ENCODE measurements at places on chromosomes 5 and 9.

GRCh38 chr9:71620746-71621145 is 147.6 kb downstream of the CEMIP2 start:
- H3K27me3 ChIP-seq, result peaks cover 5% of the 10 kb centered on the region
- H3K4me3 ChIP-seq, result no peak overlapping the region
- no peaks in the 10 kb centered on the region for H3K4me1 ChIP-seq
- no peak overlapping the region for H3K27ac ChIP-seq

DNA sequence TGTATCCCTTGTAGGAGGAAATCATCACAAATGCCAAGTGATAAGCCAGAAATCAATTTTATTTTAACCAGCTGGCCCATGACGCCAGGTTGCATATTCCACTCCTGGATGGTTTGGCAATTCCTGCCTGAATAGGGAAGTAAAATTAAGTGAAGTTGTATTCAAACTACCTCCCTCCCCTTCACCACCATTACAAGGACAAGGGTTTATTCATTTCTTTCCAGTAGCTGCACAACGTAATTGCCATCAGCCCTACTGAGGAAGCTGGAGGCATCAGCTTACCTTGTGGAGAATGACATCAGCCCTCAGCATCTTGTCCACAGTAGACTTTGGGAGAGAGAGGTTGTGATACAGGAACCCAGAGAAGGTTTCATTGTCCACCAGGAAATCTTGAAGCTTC is 66.6 kb downstream of the ABCA1 start:
- peaks cover 10% of the 10 kb centered on the region for H3K4me1 ChIP-seq
- H3K27me3 ChIP-seq, result no peaks in the 10 kb centered on the region
- DNase-seq, result no peak

DNA sequence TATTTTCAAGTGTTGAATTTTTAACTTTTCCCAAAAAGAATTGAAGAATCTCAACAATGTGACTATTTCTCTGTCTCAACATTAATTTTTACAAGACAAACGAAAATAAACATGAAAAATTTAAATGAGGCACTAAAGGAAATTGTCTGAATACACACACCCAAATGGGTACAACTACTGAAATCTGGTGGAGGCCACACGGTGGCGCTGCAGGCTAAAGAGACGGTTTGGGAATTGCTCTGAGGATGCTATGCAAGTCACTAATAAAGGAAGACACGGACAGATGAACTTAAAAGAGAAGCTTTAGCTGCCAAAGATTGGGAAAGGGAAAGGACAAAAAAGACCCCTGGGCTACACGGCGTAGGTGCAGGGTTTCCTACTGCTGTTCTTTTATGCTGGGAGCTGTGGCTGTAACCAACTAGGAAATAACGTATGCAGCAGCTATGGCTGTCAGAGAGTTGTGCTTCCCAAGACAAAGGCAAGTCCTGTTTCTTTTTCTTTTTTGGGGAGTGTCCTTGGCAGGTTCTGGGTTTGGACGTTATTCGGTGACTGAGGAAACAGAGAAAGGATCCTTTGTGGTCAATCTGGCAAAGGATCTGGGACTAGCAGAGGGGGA is at the start of gene PCDHB10:
TSS of gene PCDHB10 (plus strand) at position 244 of the 616 bp plus-strand sequence. CDS start at position 444, 200 bp downstream.
- no peak within 1 kb of the TSS for H3K4me3 ChIP-seq
- no peak within 1 kb of the TSS for H3K27ac ChIP-seq

GRCh38 chr5:54904425-54904824 is 81.0 kb downstream of the ESM1 start:
- peaks cover 4% of the 10 kb centered on the region for H3K4me1 ChIP-seq
- H3K4me3 ChIP-seq, result no peak overlapping the region
- H3K27ac ChIP-seq, result no peak overlapping the region

- H3K4me3 ChIP-seq, result no peak overlapping the region
- peaks cover 2% of the 10 kb centered on the region for H3K27me3 ChIP-seq
- H3K4me1 ChIP-seq, result no peaks in the 10 kb centered on the region
- H3K36me3 ChIP-seq, result no peaks in the 10 kb centered on the region
- no peak for DNase-seq
Measured at GRCh38 chr5:113106821-113107220, 130.2 kb downstream of the DCP2 start.

DNA sequence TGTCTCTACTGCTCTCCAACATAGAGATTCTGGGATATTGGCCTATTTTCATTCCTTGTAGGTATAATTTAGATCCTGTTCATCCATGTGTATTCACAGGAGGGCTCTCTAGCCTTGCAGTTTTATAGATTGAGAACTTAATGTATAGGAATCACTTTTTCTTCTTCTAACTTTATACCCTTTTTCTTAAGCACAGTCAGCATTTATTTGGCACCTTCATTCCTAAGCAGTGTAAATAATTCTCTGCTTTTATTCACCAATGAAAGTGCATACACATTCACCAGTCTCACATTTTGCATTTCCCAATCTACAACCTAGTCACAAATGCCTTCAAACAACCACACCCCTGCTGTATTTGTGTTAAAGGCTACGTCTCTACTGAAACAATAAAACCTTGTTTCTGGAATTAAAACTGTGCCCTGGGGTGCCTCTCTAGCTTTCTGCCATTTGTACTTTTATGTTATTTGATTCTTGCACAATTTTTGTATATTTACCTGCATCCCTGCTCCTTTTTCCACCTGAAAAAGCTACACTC is 49.3 kb downstream of the NREP start:
- H3K4me3 ChIP-seq, result no peak overlapping the region
- no peak for DNase-seq
- no peak overlapping the region for H3K27ac ChIP-seq

DNA sequence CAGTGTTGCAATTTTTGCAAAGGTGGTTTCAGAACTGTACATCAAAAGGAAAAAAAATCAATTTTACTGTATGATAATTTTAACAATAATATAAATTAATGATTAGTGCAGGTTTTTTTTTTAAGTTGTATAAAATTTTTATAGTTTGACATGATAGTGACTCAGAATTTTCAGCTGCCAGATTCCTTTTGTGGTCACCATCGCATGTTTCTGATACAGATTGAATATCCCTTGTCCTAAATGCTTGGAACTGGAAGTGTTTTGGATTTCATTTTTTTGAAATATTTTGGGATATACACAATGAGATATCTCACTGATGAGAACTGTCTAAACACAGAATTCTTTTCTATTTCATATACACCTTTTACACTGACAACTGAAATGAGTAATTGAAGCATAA is 361.3 kb downstream of the RAB3C start:
- no peak overlapping the region for H3K4me3 ChIP-seq
- H3K27ac ChIP-seq, result no peak overlapping the region

- no peak overlapping the region for H3K27ac ChIP-seq
- H3K4me3 ChIP-seq, result no peak overlapping the region
- H3K4me1 ChIP-seq, result no peaks in the 10 kb centered on the region
- DNase-seq, result no peak
Measured at GRCh38 chr5:136020383-136021015, 8.3 kb upstream of the TGFBI start.

DNA sequence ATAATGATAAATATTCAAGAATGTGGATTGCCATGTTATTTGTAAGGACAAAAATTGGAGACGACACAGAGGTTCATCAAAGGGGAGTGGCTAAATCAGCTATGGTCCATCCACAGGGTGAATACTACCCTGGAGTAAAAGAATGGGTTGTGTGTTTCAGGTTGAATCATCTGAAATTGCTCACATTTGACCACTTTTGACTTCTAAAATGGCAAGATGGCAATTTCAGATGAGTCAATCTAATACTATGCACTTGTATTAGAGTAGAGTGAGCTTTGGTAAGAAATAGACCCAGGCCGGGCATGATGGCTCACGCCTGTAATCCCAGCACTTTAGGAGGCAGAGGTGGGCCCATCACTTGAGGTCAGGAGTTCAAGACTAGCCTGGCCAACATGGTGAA is 131.8 kb downstream of the GAPVD1 start:
- H3K27ac ChIP-seq, result no peak overlapping the region
- H3K4me1 ChIP-seq, result no peaks in the 10 kb centered on the region
- H3K36me3 ChIP-seq, result no peaks in the 10 kb centered on the region
- H3K27me3 ChIP-seq, result peaks cover 2% of the 10 kb centered on the region
- no peak overlapping the region for H3K4me3 ChIP-seq

DNA sequence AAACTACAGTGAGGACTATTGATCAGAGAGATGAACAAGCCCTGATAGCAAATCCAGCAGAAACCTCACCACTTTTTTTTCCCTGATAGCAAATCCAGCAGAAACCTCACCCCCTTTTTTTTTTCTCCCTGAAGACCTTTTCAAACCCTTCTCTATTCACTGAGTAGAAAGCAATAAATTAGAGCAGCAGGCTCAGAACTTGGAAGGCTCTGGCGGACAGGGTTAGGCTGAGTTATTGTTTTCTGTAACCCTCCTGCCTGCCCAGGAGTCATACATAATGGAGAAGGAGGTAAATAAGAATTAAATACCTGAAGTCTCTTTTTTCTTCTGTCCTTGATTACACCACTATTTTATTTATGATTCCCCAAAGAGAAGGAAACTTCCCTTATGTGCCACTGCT is 136.3 kb upstream of the SNX2 start:
- DNase-seq, result no peak
- H3K27me3 ChIP-seq, result no peaks in the 10 kb centered on the region
- H3K27ac ChIP-seq, result no peak overlapping the region
- peaks cover 2% of the 10 kb centered on the region for H3K4me1 ChIP-seq

- H3K4me3 ChIP-seq, result no peak overlapping the region
- H3K27ac ChIP-seq, result no peak overlapping the region
- H3K4me1 ChIP-seq, result peaks cover 2% of the 10 kb centered on the region
- no peaks in the 10 kb centered on the region for H3K36me3 ChIP-seq
- no peak for DNase-seq
- no peaks in the 10 kb centered on the region for H3K27me3 ChIP-seq
Measured at GRCh38 chr5:65128226-65128625, 353.5 kb downstream of the ADAMTS6 start.

DNA sequence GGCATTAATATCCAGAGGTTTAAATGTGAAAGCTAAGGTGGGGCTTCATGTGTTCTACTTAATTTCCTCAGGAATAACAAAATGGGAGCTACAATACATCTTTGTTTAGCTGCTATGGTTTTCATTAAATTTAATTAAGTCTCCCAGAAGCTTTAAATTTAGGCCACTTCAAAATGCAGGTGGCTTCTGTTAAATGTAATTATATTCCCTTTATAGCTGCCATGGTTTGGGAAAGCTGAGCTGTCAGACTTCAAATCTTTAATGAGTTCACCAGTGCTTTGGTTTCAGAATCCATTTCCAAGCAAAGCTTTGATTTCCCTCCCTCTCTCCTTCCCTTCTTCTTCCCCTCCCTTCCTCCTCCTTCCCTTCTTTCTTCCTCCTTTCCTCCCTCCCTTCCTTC is 58.4 kb upstream of the FAM170A start:
- H3K4me1 ChIP-seq, result no peaks in the 10 kb centered on the region
- DNase-seq, result no peak
- no peaks in the 10 kb centered on the region for H3K36me3 ChIP-seq
- no peak overlapping the region for H3K27ac ChIP-seq
- no peak overlapping the region for H3K4me3 ChIP-seq

DNA sequence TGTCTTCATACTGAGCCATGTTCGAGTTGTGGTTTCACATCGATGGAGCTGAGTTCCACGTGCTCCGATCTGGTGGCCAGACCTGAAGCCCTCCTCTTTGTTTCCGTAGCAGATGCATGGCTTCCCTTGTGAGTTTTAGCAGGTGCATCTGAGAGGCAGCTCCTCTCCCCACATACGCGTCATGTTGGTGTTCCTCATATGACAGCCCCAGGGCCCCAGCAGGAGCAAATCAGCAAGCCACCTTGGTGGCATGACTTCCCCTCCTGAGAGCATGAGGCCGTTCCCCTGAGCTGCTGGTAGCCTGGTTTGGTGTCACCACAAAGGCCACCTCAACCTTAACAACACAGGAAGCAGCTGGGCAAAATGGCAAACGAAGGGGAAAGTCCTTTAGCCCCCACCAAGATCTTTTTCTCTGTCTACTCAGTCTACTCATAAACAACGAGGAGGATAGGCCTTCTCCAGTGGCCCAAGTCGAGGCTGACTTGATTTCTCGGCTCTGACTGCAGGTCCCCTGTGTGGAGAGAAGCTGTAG is 5.9 kb downstream of the CYFIP2 start:
- no peaks in the 10 kb centered on the region for H3K27me3 ChIP-seq
- peak overlapping the region; percentile 98 for H3K27ac ChIP-seq
- H3K36me3 ChIP-seq, result peaks cover 21% of the 10 kb centered on the region
- H3K4me3 ChIP-seq, result peak overlapping the region; percentile 64
- DNase-seq, result peak; percentile 91

- H3K4me3 ChIP-seq, result no peak overlapping the region
- no peak overlapping the region for H3K27ac ChIP-seq
- no peaks in the 10 kb centered on the region for H3K4me1 ChIP-seq
- DNase-seq, result no peak
- H3K36me3 ChIP-seq, result peaks cover 18% of the 10 kb centered on the region
- H3K27me3 ChIP-seq, result no peaks in the 10 kb centered on the region
Measured at GRCh38 chr9:127036437-127036836, 86.0 kb downstream of the ANGPTL2 start.

DNA sequence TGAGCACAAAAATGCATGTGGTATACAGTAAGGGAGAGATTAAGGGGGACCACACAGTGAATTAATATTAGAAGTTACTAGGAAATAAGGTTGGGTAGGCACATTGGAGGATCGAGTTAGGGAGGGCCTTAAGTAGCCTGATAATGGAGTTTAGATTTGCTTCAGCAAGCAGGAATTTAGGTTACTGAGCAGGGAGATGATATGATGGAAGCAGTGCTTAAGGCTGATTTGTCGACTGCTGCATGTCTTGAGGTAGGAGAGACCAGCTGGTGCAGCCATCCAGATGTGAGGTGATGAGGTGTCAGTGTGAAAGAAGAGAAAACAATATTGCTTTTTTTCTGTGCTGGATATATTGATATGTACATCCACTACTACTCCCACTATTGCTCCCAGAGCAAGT is 55.2 kb upstream of the ACTBL2 start:
- H3K27ac ChIP-seq, result no peak overlapping the region
- peaks cover 9% of the 10 kb centered on the region for H3K27me3 ChIP-seq
- H3K36me3 ChIP-seq, result no peaks in the 10 kb centered on the region
- DNase-seq, result no peak
- no peaks in the 10 kb centered on the region for H3K4me1 ChIP-seq
- no peak overlapping the region for H3K4me3 ChIP-seq

DNA sequence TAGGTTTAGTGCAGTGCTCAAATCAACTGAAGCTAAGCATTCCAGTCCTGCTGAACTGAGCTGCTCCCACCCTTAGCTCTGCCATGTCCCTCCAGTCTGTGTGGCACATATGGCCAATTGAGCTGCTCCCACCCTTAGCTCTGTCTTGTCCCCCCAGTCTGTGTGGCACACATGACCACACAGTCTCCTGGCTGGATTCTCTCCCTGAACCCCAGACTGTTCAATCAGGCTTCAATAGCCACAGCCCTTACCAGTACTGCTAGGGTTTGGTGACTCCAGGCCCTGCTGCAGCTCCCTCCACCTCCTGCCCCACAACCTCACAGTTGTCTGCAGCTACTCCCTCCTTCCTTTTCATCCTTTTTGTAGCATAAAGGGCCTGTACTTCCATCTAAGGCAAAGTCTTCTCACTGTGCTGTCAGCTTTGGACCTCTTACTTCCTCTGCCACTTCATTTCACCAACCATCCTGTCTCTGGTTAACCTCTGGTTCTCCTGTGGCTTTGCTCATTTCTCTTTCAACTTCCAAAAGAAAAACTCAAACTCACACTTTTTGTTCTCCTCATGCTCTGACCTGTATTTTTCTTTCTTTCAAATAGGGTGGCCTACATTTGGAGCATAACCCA is 50.8 kb downstream of the ADAMTS12 start:
- DNase-seq, result no peak
- H3K4me3 ChIP-seq, result no peak overlapping the region
- H3K27me3 ChIP-seq, result peaks cover 9% of the 10 kb centered on the region
- no peak overlapping the region for H3K27ac ChIP-seq
- H3K4me1 ChIP-seq, result no peaks in the 10 kb centered on the region

GRCh38 chr5:89187268-89187667 is 304.3 kb upstream of the MEF2C start:
- no peak overlapping the region for H3K27ac ChIP-seq
- peaks cover 2% of the 10 kb centered on the region for H3K4me1 ChIP-seq
- H3K4me3 ChIP-seq, result no peak overlapping the region
- peaks cover 3% of the 10 kb centered on the region for H3K36me3 ChIP-seq
